ENCODE measurements at places on chromosomes 4 and X.

DNA sequence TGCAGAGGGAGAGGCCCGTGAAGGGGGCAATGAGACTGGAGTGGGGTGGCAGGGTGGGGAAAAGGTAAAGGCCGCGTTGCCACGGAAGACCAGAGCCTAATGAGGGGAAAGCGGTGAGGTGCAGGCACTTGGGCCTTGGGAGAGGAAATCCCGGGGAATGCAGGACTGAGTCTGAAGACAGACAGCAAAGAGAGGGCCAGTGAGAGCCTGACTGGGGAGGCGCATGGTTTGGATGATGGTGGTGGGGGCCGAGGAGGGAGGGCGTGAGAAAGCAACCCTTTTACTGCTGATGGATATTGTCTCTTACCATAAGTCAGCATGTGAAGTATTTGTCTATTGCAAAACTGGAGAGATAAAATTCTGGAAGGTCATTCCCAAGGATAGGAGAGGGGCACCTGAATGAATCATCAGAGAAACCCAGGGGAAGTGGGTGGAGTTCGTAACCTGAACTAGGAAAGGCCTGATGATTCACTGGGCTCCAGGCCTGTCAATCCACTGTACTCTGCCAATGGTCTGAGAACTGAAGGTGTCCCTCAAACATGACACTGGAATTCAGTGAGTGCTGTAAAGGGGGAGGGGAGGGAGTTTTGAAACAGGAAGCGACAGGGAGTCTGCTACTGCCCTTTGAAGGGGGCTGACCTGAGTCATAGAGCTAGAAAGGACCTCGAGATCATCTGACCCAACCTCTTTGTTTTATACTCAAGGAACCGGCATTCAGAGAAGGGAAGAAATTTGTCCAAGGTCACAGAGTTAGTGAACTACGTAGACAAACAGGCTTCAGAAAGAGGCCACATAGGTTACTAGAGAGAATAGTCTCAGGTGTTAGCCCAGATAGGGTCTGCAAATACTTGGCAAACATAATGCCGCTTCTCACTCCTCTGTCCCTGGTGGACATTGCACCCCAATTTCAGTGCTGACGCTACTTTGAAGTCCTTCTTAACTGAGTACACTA, 52.2 kb downstream of the NALF2 start:
- DNase-seq, result peak; percentile 1

DNA sequence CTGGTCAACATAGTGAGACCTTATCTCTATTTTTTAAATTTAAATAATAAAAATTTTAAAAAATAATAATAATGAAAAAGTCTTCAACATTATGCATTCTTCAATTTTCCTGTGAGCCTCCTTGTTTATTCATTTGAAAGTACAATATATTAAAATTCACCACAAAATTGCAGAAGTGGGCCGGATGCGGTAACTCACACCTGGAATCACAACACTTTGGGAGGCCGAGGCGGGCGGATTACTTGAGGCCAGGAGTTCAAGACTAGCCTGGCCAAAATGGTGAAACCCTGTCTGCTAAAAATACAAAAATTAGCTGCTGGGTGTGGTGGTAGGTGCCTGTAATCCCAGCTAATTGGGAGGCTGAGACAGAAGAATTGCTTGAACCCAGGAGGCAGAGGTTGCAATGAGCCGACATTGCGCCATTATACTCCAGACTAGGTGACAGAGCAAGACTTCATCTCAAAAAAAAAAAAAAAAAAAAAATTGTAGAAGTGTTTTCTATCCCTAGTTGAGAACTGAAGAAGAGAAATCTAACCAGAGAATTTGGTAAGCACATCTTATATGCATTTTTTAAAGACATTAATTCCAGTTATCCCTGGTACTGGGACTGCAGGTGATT, 56.9 kb downstream of the RBM47 start:
- DNase-seq, result no peak

- DNase-seq, result no peak
Observed at GRCh38 chr4:15478724-15479088, 9.0 kb downstream of the CC2D2A start.

DNA sequence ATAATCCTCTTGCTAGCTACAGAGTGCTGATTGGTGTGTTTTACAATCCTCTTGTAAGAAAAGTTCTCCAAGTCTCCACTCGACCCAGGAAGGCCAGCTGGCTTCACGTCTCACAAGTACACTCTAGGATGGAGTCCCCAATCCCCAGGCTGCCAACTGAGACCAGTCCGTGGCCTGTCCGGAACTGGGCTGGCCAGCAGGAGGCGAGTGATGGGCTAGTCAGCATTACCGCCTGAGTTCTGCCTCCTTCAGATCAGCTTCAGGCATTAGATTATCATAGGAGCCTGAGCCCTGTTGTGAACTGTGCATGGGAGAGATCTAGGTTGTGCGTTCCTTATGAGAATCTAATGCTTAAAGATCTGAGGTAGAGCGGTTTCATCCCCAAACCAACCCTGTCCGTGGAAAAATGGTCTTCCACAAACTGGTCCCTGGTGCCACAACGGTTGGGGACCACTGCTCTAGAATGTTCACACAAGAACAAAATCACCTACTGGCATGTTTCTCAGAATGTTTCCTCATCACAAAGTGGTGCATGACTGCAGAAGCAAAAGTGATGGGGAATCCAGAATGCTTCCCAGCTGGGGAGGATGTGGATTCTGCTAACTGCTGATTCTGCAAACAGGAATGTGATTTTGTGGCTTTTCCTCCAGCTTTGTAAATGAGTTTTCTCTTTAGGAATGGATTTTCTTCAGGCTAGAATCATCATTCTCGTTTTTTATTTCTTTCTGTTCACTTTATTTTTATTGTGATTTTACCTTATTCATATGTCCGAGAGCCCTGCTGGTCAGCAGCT, 40.9 kb downstream of the SEPTIN11 start:
- DNase-seq, result no peak

DNA sequence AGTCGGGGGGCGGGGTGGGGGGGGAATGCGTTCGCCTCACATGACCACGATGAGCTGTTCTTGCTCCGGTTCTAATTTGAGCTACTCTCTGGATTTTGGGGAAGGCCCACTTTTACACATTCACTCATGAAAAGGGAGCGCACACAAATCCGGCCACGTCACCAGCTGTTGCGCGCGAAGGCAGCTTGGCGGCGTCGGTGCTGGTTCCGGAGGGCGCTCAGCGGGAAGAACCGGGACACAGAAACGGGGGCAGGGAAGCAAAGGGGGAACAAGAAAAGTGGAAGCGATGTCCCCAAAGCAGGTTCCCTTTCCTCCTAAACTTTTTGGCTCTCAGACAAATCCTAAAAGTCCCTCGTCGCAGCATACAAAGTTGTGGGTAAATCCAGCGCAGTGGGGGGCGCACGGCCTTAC, 605 bp downstream of the ANXA5 start:
- peak; percentile 99 for DNase-seq

DNA sequence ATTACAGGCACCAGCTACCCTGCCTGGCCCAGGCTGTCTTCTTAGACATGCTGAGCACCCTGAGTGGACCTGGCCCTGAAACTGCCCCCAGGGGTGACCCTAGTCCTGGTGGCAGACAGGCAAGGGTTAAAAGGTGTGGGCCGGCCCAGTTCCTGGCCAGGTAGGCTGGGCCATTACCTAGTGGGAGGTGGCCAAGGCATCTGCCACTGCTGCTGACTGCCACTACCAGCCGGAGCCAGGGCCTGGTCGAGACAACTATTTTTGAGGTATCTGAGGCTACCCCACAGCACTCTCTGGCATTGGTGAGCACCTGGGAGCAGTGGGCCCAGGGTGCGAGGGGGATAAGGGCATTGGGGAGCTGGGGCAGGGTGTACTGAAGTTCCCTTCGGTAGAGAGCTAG, at the start of gene CCDC120:
TSS of gene CCDC120 (plus strand) at position 206 of the 400 bp plus-strand sequence. CDS start 3,043 bp downstream, outside the sequence.
- DNase-seq, result no peak

DNA sequence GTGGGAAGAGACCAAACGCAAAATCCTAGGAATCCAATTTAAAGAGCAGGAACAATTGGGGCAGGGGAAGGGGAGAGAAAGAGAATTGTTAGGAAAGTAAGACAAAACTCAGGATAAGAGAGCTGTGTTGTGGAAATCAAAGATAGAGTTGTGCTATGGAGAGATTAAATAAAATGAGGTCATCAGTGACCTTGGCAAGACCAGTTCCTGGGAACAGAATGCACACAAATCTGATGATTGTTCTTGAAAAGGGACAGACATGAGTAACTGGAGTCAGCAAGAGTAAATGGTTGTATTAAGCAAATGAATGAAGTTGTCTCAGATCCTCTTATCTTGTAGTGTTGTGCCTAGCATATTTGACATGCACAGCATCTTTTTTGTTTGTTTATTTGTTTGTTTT, 267.4 kb downstream of the IL1RAPL1 start:
- no peak for DNase-seq

DNA sequence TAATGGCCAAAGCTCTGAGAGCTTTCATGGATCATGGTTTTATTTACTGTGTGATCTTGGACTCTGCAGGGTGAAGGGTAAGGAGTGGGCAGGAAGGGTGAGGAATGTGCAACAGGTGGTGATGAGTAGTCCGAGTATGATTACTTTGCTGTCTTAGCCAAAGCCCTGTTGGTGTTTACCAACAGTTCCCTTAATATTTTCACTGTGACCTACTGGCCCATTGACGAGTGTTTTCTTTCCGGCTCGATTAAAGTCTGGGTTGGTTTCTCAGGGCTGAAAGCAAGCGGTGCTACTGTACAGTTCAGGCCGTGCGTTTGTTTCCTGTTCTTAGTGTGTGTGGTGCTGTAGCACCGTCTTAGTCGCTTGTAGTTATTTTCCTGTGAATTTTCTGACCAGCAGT, 2.6 kb downstream of the ARHGAP24 start:
- no peak for DNase-seq

DNA sequence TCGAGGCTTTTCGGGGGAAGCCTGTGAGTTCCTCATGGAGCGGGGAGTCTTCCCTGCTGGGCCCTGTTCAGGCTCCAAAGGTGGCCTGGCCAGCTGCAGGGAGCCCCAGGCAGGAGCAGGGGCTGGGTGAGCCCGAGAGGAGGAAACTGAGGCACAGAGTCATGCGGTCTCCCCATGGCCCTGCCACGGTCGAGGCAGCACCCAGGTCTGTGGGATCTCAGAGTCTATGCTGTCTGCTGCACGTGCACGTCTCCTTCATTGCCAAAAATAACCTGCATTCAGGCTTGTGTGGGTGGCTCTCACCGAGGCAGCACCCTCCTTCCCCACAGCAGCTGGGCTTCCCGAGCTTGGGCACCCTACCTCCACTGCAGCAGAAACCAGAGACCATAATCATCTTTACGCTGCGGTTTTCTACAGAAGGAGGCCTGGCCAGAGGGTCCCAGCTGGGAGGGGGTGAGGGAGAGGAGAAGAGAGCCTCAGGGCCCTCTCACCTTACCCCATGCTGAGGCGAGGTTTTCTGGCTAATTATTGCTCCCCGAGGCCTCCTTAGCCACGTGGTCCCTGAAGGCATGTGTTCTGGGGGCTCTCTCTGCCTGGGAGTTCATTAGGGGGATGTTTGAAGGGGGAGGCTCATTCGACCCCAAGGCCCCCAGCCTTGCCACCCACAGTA, 64.3 kb downstream of the CPZ start:
- DNase-seq, result no peak

GRCh38 chr4:139919521-139919920, 234.5 kb downstream of the MAML3 start:
- no peak for DNase-seq

GRCh38 chr4:133084421-133084820, 64.7 kb upstream of the PCDH10 start:
- DNase-seq, result no peak

DNA sequence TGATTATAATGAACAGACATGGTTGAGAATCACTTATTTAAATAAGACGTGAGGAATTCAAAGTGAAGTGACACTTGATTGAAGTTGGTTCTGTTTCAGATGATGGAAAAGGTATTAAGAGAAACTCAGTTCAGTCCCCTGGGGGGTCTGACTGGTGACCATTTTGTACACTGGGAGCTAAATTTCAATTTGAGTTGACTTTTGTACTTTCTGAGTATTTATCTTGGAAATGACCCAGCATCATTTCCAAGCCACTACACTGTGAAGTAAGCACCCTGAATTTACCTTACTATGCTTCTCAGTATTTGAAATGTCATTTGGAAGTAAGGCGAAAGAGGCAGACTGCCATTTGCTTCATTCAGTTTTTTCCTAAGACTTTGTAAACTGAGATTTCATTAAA, 73.4 kb downstream of the CNOT6L start:
- DNase-seq, result no peak

DNA sequence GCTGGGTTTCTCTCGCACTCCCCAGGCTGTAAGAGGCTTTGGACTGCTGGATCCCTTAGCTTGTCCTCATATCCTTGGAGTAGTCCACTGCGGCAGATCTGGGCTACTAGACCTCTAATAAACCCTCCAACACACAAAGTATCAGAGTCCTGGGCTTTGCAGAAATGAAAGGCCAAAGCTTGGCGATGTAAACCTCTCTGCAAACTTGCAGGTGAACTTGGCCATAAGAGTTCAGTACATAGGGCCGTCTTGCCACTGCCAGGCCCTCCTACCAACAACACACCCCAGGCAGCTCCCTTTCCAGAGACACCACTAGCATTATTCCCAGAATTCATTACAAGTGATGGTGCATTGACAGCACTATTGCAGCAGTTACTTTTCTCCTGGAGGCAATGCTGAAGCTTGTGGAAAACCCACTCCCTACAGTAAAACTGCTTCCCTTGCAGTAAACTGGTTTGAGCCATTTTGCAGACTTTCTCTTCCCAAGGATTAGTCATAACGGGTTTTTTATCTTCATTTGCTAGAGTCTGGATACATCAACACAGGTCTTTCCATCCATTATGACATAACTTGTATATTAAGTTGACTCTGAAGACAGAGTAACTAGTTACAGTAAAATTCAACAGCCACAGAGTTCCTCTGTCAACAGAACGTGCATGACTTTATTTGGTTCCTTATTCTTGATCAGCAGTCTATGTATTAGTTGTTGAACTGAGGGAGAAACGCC, 2.4 kb downstream of the ANKRD50 start:
- DNase-seq, result peak; percentile 72

GRCh38 chrX:155068165-155068564, 2.8 kb downstream of the CMC4 start:
- DNase-seq, result peak; percentile 67

- no peak for DNase-seq
Observed at GRCh38 chr4:122978109-122978508, 55.7 kb upstream of the NUDT6 start.

GRCh38 chr4:24197955-24198354, 308.1 kb upstream of the PPARGC1A start:
- DNase-seq, result no peak

DNA sequence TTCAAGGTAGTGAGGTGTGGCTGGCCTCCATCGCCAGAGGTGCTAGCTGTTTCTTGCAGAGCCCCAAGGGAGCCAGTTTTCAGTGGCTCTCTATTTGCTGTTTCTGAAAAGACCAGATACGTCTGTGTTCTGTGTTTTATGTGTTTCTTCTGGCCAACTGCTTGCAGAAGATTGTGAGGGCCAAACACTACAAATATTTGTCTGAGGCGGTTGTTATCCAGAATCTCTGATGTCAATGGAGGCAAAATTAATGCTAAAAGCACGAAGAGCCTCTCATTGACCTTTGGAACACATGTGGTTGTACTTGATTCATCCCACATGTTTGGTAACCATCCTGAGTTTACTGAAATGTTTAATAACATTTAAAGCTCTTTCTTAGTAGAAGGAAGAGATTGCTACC, 113.9 kb downstream of the CT47B1 start:
- DNase-seq, result no peak

DNA sequence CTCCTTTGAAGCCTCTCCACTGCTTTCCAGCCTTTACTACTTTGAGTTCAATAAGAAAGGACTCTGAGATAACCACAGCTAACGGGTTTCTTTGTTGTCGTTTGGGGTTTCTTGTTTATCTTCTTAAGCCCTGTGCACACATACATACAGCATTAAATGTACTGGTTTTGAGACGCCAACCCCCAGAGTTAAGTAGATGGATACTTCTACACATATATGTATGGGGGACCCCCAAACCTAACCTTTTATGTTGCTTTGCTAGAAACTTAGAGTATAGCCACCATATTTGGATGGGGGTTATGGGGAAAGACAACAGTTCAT, 697 bp downstream of the CEP135 start:
- no peak for DNase-seq

All from suppressor macrophage treated with lipopolysaccharide for 1 hour (primary cell).